Glutamatergic neuron (in vitro differentiated cells): ENCODE measurements at places on chromosomes 13 and 19. TPM values are rescaled to one million over a fixed set of nuclear protein-coding genes. Genes with fewer than 3 reads are reported as not detected.

DNA sequence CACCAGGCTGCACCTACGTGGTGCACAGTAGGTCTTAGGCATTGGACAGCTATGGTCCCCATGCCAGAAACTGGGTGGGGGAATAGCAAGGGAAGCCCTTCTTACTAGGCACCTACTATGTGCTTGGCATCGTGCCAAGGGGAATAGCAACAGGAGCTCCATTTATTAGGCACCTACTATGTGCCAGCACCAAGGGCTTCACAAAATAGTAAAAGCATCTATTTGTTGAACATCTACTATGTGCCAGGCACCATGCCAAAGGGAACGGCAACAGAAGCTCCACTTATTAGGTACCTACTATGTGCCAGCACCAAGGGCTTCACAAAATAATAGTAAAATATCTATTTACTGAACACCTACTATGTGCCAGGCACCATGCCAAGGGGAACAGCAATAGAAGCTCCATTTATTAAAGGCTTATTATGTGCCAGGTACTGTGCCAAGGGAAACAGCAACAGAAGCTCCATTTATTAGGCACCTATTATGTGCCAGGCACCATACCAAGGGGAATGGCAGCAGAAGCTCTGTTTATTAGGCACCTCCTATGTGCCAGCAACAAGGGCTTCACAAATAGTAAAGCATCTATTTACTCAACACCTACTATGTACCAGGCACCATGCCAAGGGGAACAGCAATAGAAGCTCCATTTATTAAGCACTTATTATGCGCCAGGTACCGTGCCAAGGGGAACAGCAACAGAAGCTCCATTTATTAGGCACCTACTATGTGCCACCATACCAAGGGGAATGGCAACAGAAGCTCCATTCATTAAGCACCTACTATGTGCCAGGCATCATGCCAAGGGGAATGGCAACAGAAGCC lies 108.5 kb downstream of the PTPRS start:
- no peak for DNase-seq
- no peak overlapping the region for H3K4me3 ChIP-seq
- H3K27me3 ChIP-seq, result peaks cover 13% of the 10 kb centered on the region
- no peaks in the 10 kb centered on the region for H3K4me1 ChIP-seq
- no peaks in the 10 kb centered on the region for H3K36me3 ChIP-seq

DNA sequence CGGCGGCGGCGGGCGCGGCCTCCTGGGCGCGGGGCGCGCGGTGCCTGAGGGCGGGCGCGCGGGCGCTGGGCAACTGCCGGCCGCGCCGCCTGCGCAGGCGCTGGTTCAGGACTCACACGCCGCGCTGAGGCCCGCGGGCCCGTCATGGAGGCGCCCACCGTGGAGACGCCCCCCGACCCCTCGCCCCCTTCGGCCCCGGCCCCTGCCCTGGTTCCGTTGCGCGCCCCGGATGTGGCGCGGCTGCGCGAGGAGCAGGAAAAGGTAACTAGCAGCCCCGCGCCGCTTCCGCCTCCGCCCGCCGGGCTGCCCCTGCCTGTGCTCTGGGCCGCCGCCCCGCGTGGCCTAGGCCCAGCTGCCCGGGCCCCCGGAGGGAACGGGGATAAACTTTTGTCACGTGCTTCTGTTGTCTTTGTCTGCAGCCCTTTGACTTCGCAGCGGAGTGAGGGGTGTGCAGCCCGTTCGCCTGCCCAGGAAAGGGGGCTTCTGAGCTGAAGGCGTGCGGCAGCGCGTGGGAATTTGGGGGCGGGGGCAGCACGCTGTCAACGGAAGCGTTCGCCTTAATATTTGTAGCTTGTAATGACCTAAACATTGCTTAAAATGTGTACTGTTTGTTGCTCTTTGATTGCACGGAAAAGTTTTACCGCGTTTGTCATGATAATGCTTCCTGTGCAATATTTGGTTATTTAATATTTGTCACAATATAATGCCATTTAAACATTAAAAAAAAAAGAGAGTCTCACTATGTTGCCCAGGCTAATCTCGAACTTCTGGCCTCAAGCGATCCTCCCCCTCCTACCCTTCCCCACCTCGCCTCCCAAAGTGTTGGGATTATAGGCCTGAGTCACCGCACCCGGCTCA lies 594 bp downstream of the URI1 start:
- H3K4me3 ChIP-seq, result peak overlapping the region; percentile 97
- H3K36me3 ChIP-seq, result peaks cover 5% of the 10 kb centered on the region
- H3K27ac ChIP-seq, result peak overlapping the region; percentile 90
- H3K27me3 ChIP-seq, result peaks cover 5% of the 10 kb centered on the region
- DNase-seq, result peak; percentile 75

DNA sequence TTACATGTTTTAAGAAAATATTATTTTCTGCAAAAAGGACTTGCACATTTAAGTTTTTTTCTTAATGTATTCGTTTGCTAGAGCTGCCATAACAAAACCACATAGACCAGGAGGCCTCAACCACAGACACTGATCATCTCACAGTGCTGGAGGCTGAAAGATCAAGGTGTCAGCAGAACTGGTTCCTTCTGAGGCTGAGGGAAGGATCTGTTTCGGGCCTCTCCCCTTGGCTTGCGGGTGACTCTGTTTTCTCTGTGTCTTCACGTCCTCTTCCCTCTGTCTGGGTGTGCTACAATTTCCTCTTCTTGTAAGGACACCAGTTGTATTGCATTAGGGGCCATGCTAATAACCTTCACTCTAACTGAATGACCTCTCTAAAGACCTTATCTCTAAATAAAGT lies 364.2 kb downstream of the IRS2 start:
- no peak for DNase-seq
- no peak overlapping the region for H3K27ac ChIP-seq
- H3K4me3 ChIP-seq, result no peak overlapping the region
- H3K36me3 ChIP-seq, result no peaks in the 10 kb centered on the region
- H3K27me3 ChIP-seq, result no peaks in the 10 kb centered on the region

The F7 gene
- not detected for total RNA-seq

DNA sequence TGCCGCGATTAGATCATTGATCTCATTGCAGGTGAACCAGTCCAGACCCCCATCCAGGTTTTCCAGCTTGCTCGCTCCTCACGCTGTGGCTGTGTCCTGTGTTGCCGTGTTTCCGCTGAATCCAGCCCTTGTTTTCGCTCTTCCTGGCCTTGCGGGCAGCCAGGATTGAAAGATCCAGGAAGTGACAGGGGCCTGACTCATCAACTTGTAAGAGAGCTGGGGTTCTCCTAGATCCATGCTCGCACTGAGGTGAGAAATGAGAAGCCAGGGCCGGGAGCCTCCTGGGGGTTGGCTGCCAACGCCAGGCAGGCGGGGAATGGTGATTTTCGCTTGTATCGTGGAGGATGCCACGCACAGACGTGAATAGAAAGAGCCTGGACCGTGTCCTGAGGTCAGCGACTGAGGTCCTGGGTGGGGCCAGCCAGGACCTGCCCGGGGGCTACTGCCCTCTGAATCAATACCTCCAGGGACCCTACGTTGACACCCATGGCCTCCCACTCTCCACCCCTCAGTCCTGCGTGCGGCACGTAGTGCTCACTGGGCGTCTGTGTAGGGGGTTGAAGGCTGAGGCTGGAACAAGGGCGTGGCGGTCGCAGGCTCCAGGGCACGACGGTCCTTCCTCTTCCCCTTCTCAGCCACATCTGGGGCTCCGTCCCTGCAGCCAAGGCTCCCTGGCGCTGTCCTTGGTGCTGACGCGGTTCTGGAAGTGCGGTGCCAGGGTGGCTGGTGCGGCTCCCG lies 7.3 kb upstream of the PTPRH start:
- DNase-seq, result peak; percentile 88
- H3K27ac ChIP-seq, result peak overlapping the region; percentile 99
- peaks cover 12% of the 10 kb centered on the region for H3K27me3 ChIP-seq

DNA sequence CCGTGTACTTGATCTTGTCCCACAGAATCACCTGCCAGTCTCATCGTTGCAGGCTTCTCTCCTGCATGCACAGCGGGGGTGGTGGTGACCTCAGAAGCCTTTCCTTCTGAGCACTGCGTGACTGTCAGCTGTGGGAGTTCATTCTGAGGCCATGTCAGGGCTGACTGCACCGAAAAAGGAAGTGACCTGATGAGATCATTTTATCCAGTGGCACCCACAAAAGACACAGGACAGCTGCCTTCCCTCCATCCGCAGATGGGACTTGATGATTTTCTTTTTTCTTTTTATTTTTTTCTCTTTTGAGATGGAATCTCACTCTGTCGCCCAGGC lies 89.7 kb downstream of the RAB20 start:
- DNase-seq, result no peak
- H3K36me3 ChIP-seq, result peaks cover 5% of the 10 kb centered on the region
- no peak overlapping the region for H3K27ac ChIP-seq
- H3K4me1 ChIP-seq, result peaks cover 2% of the 10 kb centered on the region
- no peak overlapping the region for H3K4me3 ChIP-seq

The SHISA7 gene
- total RNA-seq, result 3.2 TPM

The PAN3 gene
- 27.4 TPM for total RNA-seq

- H3K27ac ChIP-seq, result no peak overlapping the region
- H3K4me3 ChIP-seq, result no peak overlapping the region
- H3K36me3 ChIP-seq, result no peaks in the 10 kb centered on the region
- H3K4me1 ChIP-seq, result no peaks in the 10 kb centered on the region
- no peak for DNase-seq
Measured at GRCh38 chr19:47161876-47162489, 31.3 kb downstream of the SAE1 start.

- peaks cover 5% of the 10 kb centered on the region for H3K27me3 ChIP-seq
- no peak for DNase-seq
- peaks cover 10% of the 10 kb centered on the region for H3K36me3 ChIP-seq
- no peak overlapping the region for H3K27ac ChIP-seq
Measured at GRCh38 chr19:35377656-35378055, 6.8 kb downstream of the GPR42 start.

DNA sequence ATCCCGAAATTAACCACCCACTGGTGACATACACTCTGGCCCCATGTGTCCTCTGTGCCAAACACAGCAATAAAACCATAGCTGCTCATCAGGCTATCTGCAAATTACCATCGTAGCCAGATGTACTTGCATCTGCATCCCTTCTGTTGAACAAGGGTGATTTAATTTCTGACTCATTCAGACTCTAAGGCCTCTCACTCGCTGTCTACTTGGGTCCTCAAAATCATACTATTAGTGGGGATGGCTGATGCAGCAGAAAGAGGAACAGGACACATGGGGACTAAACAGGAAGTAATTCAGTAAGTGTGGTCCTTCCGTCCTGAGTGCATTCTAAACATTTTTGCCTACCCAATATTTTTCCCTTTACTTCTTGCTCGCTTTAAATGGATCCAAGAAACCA lies 2275.0 kb upstream of the PCDH20 start:
- H3K4me3 ChIP-seq, result no peak overlapping the region
- peaks cover 3% of the 10 kb centered on the region for H3K27me3 ChIP-seq
- H3K4me1 ChIP-seq, result peaks cover 7% of the 10 kb centered on the region
- H3K27ac ChIP-seq, result peak overlapping the region; percentile 24
- DNase-seq, result no peak

DNA sequence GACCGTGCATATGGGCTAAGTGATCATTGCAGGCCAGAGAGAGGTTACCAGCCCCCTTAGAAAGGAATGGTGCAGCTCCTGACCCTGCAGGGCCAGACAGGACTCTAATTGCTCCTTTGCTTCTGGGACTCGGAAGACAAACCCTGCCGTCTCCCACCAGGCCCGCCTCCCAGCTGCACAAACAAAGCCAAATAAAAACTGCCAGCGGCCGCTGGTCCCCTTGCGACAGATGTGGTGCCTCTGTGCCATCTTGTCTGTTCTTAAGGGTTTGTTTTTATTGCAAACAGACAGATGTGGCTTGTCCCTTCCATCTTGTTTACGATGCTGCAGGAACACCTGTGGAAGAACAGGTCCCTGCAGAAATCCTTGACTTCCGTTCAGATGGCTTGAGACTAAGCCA lies 434.4 kb upstream of the TSHZ3 start:
- no peak overlapping the region for H3K4me3 ChIP-seq
- H3K4me1 ChIP-seq, result peaks cover 8% of the 10 kb centered on the region
- H3K27me3 ChIP-seq, result peaks cover 2% of the 10 kb centered on the region
- no peak overlapping the region for H3K27ac ChIP-seq

DNA sequence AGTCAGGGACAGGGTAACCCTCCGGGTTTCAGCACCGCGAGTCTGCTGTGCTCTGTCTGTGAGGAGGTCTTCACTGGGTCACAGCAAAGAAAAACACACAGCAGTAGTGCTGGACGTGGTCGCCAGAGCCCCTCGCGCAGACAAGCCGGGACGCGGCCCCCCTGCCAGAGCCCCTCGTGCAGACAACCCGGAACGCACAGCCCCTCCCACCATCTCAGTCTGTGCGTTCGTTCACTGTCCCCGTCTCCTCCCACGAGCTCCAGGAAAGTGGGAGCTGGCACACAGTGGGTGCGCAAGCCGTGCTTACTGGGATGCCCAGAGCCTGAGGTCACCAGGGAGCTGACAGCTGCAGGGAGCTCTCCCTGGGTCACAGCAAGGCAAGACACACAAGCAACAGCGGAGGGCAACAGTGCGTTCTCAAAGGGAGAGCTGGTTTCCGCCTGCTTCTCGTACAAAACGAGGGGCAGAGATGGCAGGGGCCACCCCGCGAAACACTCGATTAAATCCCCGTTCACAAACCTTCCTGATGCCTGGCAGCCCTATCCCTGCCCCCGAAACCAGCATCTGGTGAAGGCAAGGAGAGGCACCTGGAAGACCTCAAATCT lies 3.2 kb upstream of the PLPP2 start:
- no peak for DNase-seq
- peaks cover 15% of the 10 kb centered on the region for H3K27me3 ChIP-seq
- peak overlapping the region; percentile 40 for H3K4me3 ChIP-seq
- no peaks in the 10 kb centered on the region for H3K4me1 ChIP-seq
- H3K27ac ChIP-seq, result no peak overlapping the region
- H3K36me3 ChIP-seq, result no peaks in the 10 kb centered on the region

The PSG3 gene
- total RNA-seq, result not detected

The ZNF837 gene
- 2.0 TPM for total RNA-seq

DNA sequence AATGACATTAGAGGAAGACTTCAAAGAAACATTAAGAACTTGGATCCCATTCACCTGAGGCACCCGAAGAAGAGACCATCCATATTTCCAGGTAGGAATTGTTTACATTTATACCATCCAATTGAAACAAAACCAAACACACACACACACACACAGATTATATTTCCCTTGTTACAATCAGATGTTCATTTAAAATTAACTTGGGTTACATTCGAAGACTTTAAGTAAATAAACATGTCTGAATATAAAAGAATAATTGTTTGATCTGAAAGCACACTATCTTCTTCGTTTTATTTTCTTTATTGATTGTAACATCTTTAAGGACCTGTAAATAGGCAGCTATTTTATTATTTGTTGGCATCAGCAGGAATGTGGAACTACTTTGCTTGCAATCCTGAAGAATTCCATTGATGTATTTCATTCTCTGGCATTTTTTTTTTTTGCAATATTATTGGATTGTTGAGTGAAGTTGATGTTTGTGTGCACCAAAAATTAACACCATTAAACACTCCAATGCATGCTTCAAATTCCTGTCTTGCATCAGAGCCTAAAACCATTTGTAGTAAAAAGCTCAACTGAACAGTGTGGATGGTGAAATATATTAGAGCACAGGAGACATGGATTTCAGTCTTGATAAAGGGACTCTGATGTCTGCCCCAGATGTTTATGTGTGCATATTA lies 85.3 kb upstream of the FRY start:
- peaks cover 7% of the 10 kb centered on the region for H3K4me1 ChIP-seq
- H3K4me3 ChIP-seq, result no peak overlapping the region
- DNase-seq, result no peak
- H3K36me3 ChIP-seq, result no peaks in the 10 kb centered on the region
